Chondrocyte (in vitro differentiated cells): ENCODE measurements at places on chromosomes 1 and 21.

DNA sequence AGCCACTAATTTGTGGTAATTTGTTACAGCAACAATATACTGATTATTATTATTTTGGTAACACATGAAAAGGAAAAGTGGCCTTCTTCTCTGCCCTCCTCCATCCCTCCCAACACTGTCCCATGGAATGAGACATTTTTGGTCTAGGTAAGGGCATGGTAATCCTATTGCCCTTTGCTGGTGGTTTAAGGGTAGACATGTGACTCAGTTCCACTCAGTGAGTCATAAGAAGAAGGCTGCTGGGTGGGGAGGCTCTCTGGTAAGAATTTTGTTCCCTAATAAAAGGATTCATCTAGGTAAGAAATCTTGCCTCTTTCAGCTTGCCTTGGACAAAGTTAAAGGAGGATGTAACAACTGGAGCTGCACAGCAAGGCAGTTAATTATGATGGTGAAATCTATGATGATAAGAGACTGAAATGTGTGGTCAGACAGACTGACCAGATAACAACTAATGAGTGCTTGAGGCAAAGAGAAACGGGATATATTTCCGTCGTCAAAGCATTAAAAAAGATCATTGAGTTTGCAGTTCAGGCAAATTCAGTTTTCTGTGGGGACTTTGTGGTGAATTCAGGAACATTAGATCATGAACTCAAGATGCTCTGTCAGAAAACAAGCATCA is 232.0 kb upstream of the KCNK2 start:
- DNase-seq, result no peak

DNA sequence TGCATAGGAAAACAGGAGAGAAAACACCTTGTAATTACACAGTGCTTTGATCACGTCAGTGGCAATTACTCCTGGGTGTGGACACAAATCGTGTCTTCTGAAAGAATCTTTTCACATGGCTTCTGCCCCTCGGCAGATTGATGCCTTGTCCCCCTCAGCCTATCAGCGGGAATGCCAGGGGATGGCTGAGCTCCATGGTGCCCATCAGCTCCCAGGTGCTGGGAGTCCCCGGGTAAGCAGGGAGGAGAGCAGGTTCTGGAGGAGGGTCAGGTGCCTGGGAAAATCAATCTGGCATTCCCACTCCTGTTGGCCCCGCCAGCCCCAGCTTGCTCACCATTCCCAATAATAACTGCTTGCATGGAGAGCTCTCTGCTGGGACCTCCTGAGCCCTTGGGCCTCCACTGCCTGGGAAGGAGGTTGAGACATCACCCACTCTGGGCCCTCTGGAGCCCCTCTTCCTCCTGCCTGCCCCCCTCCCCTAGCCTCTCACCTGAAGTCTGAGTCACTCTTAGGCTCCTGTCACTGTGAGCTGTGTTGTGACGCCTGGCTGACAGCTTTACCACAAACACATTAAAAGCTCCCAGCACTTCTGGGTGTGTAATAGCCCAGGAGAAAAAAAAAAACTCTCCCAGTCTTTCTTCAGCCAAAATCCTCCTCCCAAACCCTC is 4.9 kb downstream of the CAMK2N1 start:
- no peak for DNase-seq

- no peak for DNase-seq
Measured at GRCh38 chr21:40610345-40610744, 236.6 kb downstream of the DSCAM start.

- no peak for DNase-seq
Measured at GRCh38 chr1:93616996-93617669, 64.5 kb downstream of the BCAR3 start.

DNA sequence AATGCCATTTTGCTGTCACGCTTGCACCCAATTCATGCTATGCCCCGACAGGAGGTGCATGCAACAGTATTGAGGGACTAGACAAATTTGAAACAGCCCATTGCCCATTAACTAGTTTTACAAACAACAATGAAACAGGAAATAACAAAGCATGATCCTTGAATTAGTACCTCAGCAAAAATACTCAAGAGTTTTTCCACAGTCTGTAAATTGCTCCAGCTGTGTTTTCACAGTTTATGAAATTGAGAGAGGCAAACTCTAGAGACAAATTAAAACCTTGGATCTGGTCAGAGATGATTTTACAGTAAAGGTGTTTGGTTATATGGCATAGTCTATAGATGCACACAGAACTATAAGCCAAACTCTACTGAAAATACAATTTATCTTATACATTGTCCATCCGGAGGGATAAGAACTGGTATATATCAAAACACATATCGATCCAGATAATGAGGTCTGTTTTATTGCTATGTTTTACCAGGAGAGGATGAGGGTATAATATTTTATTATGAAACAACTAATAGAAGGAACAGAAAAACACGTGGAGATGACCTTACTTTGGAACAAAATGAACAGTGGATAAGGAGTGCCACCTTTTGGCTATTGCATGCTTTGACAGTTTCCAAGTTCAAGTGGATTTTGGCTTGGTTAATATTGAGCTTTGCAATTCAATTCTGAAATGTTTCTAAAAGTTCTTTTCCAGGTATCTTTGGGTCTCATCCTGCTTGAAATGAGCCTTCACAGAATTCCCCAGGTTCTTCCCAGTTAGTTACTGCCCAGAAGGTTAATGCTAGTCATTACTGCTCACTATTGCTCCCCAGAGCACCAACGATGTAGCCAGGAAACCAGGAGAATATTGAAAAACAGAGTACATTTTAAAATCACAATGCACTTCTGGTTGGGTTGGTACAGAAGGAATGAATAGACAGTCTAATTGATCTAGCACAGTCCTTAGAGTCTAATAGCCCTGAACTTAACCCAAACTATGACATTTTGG is 45.7 kb downstream of the ZC3H11B start:
- no peak for DNase-seq

DNA sequence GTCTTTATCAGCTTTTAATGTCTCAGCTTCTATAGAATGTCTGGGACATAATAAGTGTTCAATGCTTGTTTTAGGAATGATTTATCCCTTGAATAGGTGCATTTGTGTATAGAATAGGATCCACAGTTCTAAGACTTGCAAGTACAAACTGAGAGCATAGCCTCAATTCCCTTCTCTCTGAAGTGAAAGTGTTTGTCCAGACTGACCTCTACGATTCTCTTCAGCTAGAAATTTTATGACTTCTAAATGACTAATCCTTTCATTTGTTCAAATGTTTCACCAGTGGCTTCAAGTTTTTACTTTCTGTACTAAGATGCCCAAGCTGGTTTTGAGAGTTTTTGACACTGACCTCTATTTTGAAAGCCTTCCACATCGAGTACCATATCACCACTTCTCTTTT is 608.2 kb upstream of the ADGRL4 start:
- no peak for DNase-seq

DNA sequence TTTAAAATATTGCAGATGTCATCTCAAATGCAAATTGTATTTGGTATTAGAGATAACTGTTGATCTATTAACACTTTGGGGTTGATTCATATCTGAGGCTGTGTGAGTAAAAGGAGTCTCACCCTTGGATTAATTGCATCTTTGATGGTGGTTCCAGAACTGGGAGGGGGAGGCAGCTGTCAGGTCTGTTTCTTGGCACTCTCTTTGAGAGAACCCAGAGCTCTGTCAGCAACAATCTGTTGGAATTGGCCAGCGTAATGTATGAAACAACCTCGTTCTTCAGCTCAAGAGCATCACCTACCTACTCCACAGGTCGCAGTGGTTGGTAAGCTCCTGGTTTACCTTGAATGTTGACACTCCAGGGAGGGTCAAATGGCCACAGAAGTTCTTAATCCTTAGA is 424.1 kb downstream of the CAMTA1 start:
- no peak for DNase-seq

DNA sequence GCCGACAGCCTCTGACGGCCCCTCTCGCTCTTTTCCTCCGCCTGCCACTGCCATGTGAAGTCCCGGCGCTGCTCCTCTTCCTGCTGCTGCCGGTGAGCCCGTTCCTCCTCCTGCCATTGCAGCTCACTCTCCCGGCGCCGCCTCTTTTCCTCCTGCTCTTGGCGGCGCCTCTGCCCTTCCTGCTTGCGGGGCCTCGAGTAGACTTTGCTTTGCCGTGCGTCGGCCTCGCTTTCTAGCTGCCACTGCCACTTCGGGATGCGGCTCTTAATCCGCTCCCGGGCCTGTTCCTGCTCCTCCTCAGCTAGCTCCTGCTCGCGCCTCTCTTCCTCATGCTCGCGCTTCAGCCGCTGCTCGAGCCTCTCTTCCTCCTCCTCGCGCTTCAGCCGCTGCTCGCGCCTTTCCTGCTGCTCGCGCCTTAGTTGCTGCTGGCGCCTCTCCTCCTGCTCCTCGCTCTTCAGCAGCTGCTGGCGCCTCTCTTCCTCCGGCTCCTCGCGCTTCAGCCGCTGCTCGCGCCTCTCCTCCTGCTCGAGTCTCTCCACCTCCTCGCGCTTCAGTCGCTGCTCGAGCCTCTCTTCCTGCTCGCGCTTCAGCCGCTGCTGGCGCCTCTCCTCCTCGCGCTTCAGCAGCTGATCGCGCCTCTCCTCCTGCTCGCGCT is 4.3 kb downstream of the TCHH start:
- DNase-seq, result no peak

DNA sequence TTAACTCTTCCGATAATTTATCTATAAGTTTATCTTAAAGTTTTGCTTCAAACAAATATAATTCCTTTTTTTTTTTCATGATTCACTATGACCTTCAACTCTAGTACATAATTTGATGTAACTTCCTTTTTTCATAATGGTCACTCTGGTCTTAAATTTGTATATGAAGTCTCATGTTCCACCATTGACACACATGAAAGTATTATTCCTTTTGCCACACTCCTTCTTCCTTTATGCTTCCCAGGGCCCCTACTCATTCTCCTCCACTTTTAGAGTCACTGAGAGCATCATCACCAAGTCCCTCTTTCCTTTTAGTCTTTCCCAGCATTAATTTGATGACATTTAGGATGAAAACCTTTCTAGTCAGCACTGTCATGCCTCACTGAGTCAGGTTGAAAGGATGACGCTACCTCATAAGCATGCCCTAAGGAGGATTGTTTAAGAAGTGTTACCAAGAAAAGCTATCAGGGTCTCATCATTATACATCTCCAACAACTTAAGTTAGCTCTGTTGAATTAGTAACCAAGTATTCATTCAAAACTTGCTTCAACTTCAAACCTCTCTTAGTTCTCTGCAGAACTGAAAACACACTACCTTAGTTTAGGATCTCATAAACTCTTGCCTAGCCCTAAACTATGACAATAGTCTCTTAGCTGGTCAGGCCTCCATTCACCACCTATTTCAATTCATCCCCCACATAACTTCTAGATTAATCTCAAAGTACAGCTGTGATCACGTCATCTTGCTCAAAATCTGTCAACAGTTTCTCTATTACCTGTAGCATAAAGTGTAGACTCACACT is 14.5 kb downstream of the AUNIP start:
- DNase-seq, result no peak

DNA sequence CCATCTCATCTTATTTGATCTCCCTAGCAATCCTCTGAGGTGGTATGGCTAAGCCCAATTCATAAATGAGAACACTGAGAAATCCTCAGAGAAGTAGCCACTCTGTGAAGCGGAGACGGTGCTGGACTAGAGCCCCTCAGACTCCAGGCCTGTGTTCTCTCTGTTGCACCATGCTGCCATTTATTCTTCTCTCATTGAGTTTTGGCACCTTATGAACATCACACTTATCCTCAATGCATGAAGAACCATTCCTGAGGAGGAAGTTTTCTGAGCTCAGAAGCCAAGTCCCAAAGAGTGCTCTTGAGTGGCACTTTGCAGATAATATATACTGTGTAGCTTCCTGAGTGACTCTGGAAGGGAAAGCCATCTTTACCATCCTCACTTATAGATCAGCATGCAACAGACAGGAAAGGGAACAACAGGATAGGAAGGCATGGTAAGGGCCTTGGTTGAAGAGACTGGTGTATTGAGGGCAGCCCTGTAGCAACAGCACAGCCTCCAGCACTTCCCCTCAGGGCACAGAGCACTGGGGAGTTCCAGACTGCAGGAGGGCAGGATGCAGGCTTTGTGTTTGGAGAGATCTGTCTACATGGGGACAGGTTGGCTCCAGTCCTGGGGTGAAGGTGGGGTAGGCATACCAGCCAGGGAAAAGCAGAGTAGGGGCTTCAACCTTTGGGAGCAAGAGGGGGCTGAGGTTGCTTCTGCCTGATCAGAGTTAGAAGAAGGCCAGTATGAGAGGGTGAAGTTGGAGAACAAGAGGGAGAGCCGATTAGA is 1.6 kb upstream of the CRNN start:
- peak; percentile 51 for DNase-seq

DNA sequence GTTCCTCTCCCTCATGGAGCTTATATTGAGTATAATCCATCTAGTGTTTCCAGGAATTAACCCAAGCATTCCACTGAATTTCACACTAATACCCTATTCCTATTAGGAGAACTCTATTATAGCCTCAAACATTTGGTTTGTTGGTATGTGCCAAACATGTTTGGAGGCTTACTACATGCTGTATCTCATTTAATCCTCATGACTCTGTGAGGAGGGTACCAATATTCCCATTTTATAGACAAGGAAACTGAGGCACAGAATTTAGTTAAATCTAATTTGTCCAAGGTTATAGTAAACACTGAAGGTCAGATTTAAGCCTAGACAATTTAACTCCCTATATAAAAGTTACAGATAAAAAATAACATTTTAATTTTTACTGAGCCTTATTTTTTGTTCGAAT is 9.1 kb downstream of the FLVCR1 start:
- no peak for DNase-seq

GRCh38 chr1:201260236-201260590 is 23.1 kb upstream of the PKP1 start:
- DNase-seq, result no peak

DNA sequence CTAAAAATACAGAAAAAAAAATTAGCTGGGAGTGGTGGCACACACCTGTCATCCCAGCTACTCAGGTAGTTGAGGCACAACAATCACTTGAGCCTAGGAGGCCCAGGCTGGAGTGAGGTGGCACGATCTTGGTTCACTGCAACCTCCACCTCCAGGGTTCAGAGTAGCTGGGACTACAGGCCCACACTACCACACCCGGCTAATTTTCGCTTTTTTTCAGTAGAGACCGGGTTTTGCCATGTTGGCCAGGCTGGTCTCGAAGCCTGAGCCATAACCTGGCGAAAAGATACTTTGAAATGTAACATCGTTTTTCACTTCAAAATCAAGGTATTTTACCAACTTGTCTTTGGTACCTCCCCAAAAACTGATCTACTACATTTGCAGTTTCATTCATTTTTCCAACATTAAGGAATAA is 6.1 kb downstream of the GAS5 start:
- no peak for DNase-seq

DNA sequence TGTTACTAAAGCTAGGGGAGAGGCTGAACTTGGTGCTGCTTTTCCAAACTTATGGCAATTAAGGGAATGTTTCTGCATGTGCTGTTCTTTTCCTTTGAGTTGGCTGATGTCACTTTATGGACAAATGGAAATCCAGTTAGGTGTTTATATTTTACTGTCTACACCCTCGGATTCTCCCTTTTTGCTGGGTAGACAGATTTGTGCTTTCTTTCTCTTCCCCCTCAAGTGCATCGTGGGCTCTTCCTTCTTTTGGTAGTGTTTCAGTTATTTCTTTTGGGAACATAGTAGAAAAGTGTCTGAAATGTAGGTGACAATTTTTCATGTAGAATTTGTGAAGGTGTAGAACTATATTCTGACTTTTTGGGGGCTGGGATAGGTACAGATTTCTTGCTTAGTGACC is 22.9 kb downstream of the SYT14 start:
- no peak for DNase-seq

- DNase-seq, result no peak
Measured at GRCh38 chr1:176017722-176018121, 189.4 kb downstream of the COP1 start.

- DNase-seq, result no peak
Measured at GRCh38 chr1:223775054-223775453, 62.7 kb downstream of the CAPN2 start.

- no peak for DNase-seq
Measured at GRCh38 chr1:225111000-225111399, 181.5 kb downstream of the DNAH14 start.

GRCh38 chr1:178573330-178573729 is 60.4 kb downstream of the TEX35 start:
- no peak for DNase-seq
